Esophagus mucosa (tissue), 1 donor: ENCODE measurements at places on chromosomes 12 and 14. TPM values are rescaled to one million over a fixed set of nuclear protein-coding genes. Genes with fewer than 3 reads are reported as not detected.

GPR135 gene
- total RNA-seq = 0.56 TPM

PAX9 gene
- total RNA-seq = 83.6 TPM

RNU4-1 gene
- 20,765 TPM for total RNA-seq

IFI27 gene
- 70.2 TPM for total RNA-seq

GRCh38 chr12:64609536-64610078 is 688 bp upstream of the RASSF3 start:
- no peak for ATAC-seq

GRCh38 chr12:9902539-9903228 is 21.4 kb downstream of the KLRF2 start:
- ATAC-seq = peak; percentile 75

DNA sequence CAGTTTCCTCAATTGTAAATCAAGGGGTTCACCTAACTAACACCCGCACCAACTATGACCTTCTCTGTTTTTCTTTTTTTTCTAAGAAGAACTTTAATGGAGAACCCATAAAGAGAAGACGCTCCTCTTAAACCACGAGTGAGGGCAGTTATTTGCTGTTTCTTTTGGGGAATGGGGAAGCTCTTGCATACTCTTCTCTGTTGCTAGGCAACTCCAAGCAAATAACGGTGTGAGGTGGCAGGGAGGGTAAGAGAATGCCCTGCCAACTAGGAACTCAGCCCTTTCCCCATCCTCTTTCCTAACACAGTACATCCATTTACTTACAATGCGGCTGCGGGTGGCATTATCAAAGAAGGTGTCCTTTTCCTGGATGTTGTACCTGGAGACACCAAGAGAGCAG is 114.9 kb downstream of the ANO2 start:
- ATAC-seq = no peak

GRCh38 chr12:132489078-132489601 is 811 bp upstream of the FBRSL1 start:
- ATAC-seq = peak; percentile 32

DNA sequence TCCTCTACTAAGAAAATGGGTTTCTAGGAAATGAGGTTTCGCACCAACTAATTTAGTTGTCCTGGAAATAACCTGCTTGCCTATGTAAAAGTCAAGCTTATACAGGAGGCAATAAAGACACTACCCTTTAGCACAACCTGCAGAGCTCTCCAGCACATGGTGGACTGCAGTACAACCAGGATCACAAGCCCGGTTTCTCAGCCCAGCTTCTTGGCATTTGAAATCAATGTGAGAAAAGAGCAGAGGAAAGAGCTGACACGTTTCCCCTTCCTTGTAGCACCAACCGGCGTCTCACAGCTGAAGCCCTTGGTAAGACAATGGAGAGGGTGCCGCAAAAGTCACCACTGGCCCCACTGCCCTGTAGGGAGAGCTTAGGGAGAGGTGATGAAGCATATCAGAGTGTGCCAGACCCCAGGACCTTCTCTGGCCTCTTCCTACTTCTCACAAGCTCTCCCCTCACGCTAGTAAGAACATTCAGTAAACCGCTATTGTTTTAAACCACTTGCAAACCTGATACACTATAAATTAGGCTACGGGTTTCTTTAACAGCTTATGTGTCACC is 8.6 kb downstream of the SPTLC2 start:
- peak; percentile 15 for ATAC-seq

DNA sequence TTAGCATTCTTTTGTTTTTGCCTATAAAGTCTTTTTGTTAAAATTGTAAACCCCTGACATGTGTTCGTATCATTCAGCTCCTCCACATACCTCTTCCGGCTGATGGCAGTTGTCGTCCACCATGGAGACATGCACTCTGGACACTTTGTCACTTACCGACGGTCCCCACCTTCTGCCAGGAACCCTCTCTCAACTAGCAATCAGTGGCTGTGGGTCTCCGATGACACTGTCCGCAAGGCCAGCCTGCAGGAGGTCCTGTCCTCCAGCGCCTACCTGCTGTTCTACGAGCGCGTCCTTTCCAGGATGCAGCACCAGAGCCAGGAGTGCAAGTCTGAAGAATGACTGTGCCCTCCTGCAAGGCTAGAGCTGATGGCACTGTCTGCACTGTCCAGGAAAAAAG is 7.7 kb downstream of the ALKBH2 start:
- ATAC-seq = no peak

- ATAC-seq = no peak
Measured at GRCh38 chr12:95701275-95701674, 89.3 kb downstream of the NTN4 start.

GRCh38 chr14:38134416-38135030 is 73.2 kb upstream of the SSTR1 start:
- peak; percentile 79 for ATAC-seq

- no peak for ATAC-seq
Measured at GRCh38 chr12:69241438-69242092, 2.2 kb downstream of the CPSF6 start.

GRCh38 chr12:46773586-46774321 is 52.0 kb downstream of the SLC38A4 start:
- ATAC-seq = no peak
